Activated CD4-positive, alpha-beta T cell treated with anti-CD3 and anti-CD28 coated beads for 24 hours (primary cell): ENCODE measurements at places on chromosomes 5 and 9.

DNA sequence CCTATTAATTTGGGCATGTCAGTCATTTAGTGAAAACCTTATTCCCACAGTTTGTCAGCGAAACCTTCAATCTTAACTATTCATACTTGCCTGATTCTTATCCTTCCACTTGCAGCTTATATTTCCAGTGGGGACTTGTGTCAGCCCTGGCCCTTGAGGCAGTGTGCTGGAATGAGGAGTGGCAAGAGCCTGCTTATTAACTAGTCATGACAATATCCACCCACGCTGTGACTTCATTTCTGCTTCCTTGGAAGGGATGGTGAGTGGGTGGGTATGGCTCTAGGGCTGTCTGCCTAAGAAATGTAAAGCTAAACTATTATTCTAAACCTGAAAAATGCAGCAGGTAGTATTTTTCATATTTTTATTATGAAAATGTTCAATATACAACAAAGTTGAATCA is 34.0 kb upstream of the LURAP1L start:
- no peak for DNase-seq

DNA sequence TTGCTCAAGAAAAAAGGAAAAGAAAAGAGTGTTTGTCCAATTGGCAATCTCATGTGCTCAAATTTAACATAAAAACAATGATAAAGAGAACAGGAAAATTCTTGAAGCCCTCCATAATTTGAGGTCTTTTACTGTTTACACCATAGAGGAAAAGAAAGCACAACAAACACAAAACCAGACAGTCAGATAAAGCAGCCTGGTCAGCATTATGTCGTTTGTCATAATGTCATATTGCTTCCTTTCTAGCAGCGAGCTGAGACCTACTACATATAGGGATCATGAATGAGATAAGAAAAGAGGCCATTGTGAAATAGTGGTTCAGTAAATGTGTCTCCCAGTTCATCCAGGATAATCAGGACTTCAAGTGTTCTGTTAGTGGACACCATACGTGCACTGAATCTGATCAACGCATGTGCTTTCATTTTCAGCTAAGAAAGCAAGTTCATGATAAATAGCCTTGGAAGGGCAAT is 64.7 kb upstream of the SELENOP start:
- DNase-seq, result no peak

- DNase-seq, result no peak
Observed at GRCh38 chr9:35257986-35258659, 96.3 kb downstream of the UNC13B start.

- no peak for DNase-seq
Observed at GRCh38 chr5:39201781-39202596, 17.4 kb downstream of the FYB1 start.

DNA sequence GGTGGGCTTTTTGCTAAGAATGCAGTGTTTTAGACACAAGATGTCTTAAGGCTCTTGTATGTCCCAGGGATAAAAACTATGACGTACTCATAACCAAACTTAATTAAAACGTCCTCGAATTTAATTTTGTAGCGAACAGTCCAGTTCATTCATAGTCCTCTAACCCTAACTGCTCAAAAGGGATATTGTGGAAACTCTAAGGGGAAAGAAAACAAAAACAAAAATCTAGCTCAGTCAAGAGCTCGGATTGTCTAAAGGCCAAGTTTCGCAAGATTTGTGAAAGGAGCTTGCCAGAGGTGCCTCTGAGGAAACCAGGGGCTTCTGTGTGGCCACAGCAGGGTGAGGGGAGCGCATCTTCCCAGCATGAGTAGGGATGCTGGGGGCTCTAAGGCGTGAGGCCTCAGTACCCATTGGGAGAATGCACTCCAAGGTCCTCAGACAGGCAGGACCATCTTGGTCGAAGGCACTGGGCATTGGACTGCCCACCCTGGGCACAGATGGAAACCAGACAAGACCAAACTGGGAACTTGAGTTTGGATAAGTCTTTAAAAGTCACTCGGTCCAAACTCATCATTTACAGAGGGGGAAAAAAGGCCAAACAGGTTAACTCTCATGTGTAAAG is 71.8 kb downstream of the PRRT1B start:
- DNase-seq, result no peak

- DNase-seq, result no peak
Observed at GRCh38 chr5:68647743-68648142, 432.2 kb downstream of the PIK3R1 start.
